GM10248 (cell line): ENCODE measurements at places on chromosomes 16 and 17.

- DNase-seq: peak; percentile 52
Observed at GRCh38 chr17:1555651-1556471, 6.7 kb downstream of the PITPNA start.

DNA sequence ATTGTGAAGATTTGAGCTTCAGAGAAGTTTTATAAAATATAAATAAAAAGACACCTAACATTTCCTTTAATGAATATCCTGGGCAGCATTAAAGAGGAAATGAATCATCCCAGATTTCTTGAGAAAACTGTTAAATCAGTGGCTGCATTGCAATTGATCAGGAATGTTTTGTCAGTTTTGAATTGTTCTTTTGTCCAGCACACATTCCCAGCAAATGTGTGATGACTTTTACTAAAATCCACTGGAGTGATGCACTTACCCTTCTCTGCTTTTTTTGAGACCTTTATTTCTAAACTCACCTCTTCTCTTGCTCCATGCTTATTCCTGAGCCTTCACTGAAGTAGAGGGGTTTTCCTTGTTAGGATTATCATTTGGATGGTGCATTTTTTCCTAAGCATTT is 1307.2 kb downstream of the CDH8 start:
- DNase-seq: no peak

DNA sequence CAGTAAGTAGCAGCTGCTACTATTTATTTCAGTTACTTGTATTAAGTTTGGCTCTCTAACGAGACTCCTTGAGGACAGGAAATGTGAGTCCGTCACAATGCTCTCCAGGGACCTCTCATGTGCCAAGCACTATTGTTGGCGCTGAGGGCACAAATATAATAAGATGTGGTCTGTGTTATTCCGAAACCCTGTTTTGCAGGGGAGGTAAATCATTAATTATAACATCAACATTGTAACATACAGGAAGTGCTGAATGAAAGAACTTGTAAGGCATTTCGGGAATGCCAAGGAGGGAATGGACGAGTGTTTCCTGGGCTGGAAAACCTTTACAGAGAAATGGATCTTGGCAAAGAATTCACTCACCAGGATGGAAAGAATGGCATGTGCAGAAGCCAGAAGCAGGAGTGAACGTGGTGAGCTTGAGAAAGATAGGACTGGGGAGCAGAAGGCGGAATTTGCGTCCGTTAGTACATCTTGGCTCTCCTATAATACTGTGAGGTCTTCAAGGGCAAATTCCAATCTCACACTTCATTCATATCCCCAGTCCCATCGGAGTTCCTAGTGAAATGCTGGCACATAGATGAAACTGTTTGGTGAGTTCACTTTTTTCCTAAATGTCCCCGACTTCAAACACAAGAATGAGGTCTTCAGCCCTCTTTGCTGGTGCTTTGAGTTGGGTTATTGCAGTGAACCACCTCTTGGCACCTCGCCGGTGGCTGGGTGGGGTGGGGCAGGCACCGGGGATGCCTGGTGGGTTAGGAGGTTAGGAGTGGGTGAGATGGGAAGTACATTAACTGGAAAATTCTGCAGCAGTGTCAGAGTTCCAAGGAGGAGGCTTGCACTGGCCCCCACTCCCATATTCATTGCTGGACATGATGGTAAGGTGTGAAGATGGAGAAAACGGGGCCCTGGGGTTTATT is 11.5 kb downstream of the TAC4 start:
- DNase-seq: no peak

- no peak for DNase-seq
Observed at GRCh38 chr16:19636436-19637267, 81.1 kb downstream of the VPS35L start.

GRCh38 chr17:29585080-29585751 is 4.2 kb downstream of the GIT1 start:
- DNase-seq: peak; percentile 54

DNA sequence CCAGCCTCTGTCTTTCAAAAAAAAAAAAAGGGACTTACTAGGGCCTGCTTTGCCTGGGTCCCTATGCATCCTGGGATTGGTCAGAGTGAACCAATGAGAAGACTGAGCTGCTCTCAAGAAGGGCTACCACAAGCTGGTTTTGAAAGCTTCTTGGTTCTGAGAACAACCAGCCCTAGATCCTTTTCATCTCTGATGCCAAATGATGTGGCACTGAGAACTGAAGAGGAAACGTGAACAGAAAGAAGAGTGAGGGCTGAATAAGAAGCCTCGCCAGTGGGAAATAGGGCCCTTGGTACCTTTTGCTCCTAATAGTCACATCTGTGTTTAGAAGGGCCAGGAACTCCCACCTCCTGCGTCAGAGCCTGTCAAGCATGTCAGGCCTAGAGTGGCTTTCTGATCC is 10.7 kb downstream of the TACO1 start:
- DNase-seq: no peak

DNA sequence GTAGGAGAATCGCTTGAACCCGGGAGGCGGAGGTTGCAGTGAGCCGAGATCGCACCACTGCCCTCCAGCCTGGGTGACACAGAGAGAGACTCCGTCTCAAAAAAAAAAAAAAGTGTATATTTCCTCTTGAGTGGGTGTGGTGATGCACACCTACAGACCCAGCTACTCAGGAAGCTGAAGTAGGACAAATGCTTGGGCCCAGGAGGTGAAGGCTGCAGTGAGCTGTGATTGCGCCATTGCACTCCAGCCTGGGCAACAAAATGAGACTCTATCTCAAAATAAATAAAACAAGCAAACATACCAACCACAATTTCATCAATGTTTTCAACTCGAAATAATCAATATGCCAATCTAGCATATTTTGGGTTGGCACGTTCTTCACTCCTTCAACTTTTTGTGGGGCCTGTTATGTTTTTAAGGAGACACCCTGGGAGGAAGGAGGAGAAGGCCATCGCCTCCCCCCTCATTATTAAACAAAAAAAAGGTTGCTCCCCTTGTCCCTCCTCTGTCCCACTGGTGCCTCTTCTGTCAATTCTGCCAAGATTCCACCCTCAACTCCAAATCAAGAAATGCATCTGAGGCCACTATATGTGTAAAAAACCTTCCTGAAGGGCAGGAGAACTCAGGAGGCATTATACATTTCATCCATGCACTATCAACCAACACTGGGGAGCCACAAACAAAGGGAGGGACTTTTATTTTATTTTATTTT is 52.4 kb upstream of the ATF7IP2 start:
- DNase-seq: no peak

- DNase-seq: peak; percentile 77
Observed at GRCh38 chr17:50177983-50178834, 12.4 kb downstream of the SGCA start.

DNA sequence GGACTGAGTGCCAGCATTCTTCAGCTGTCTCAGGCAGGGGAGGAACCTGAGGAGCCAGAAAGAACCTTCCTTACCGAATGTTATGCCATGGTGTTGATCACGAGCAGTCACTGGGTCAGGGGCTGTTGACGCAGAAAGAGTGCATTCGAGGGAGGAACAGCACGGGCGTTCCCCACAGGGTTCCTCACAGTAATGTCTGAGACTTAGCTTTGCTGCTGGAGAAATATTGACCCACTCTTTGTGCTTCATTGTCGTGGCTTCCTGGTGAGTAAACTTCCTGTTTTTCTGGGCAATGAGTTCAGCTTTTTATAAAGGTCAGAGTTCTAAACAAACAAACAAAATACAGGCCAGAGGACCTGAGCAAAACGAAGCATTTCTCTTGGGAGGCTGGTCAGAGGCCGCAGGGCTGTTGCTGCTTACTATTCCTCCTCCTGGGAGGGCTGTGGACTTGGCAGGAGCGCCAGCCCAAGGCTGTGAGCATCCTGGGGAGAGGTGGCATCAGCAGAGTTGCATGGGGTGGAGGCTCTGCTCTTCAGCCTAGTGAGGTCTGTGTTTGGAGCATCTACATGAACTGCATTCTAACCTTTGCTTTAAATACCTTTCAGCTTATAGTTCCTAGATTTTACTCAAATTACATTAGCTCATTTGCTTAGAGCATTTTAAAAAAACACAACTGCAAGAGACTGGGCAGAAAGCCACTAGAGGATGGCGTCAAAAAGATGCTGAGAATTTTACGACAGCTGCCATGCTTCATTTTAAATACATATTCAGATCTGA is 143.1 kb upstream of the CACNG5 start:
- no peak for DNase-seq

DNA sequence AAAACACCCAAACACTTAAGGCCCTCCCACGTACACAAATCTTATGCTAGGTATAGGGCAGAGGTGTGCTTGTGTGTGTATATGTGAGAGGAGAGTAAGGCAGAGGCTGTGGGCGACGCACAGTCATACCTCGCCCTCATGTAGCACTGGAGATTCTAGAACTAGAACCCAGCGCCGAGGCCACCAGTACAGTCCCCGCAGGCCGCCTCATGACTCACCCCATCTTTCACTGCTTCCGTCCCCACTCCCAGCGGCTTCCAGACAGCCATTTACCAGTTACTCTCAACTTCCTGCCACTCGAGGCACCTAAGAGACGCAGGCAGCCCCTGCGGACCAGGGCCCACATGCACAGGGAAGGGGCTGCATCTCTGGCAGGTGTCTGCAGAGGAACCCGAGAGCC is 23.2 kb upstream of the CYTH1 start:
- no peak for DNase-seq

GRCh38 chr17:17204041-17204591 is 2.0 kb downstream of the PLD6 start:
- no peak for DNase-seq

GRCh38 chr16:69595127-69596036 is 29.6 kb downstream of the NFAT5 start:
- no peak for DNase-seq

DNA sequence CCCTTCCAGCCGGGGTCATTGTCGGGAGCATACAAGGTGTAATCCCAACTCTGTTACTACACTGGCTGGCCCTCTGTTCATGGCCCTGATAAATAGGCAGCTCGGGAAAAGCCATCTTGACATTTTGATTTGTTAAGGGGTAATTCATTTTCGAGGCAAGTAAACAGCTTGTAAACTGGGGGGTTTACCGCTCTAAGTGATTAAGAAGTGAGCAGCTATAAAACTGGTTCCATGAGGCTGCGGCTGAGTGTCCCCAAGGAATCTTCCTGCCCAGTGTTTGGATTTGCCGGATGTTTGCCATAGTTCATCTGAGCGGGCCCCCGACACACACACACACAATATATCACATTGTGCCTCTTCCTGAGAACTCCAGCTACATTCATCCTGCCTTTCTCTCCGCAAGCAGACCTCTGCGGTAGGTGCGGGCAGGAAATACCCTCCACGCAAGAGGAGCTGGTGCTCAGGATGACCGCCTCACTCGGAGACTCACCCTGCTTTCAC is 92.2 kb downstream of the SOCS1 start:
- DNase-seq: no peak

GRCh38 chr17:78395155-78395554 is 16.7 kb downstream of the PGS1 start:
- DNase-seq: no peak

DNA sequence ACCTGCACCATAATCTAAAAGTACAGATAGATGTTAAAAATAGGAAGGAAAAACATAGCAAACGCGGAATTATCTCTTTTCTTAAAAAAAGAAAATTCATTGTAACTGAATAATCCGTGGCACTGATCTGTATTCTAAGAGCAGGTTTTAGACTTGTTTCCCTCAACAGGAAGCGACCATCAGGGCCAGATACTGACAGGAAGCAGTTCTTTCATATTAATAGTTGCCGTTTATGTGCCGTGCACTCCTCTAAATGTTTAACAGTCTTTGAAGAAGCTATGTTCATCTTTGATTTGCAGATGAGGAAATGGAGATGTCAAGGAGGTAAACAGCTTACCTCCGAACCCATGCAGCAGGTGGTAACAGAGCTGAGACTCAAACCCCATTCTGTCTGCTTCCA is 23.6 kb downstream of the DYNLRB2 start:
- no peak for DNase-seq

DNA sequence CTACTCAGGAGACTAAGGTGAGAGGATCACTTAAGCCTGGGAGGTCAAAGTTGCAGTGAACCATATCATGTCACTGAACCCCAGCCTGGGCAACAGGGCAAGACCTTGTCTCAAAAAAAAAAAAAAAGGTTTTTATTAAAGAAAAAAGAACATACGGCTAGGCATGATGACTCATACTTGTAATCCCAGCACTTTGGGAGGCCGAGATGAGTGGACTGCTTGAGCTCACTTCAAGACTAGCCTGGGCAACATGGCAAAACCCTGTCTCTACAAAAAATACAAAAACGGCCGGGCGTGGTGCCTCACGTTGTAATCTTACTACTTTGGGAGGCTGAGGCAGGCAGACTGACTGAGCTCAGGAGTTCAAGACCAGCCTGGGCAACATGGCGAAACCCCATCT is 38.4 kb downstream of the RANBP10 start:
- no peak for DNase-seq

DNA sequence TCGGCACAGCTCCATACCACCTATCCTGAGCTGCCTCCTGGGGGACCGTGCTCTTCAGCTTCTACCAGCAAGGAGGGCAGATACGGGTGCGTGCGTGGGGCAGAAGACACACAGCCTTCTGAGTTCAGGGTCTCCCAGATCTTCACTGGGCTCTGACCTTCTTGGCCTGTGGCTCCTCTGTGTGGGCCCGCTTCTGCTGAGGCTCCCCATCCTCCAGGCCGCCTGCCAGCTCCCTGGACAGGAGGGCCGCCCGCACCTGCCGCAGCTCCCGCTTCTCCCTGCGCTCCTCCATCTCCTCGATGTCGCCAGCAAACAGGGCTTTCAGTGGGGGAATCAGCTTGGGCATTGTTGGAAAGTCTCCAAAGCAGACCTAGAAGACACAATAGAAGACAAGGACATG is 25.2 kb downstream of the ELAC2 start:
- no peak for DNase-seq

DNA sequence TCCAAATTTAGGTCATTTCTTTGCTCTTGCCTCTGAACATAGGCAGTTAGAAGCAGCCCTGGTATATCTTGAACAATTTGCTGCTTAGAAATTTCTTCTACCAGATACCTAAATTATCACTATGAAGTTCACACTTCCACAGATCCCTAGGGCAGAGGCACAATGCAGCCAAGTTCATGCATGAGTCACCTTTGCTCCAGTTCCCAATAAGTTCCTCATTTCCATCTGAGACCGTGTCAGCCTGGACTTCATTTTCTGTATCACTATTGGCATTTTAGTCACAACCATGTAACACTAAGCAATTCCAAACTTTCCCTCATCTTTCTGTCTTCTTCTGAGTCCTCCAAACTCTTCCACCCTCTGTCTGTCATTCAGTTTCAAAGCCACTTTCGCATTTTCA is 45.0 kb downstream of the KCNJ16 start:
- no peak for DNase-seq

- no peak for DNase-seq
Observed at GRCh38 chr17:35870906-35871819, 2.5 kb upstream of the HEATR9 start.

GRCh38 chr17:67467500-67468455 is 90.7 kb downstream of the PITPNC1 start:
- DNase-seq: peak; percentile 52

DNA sequence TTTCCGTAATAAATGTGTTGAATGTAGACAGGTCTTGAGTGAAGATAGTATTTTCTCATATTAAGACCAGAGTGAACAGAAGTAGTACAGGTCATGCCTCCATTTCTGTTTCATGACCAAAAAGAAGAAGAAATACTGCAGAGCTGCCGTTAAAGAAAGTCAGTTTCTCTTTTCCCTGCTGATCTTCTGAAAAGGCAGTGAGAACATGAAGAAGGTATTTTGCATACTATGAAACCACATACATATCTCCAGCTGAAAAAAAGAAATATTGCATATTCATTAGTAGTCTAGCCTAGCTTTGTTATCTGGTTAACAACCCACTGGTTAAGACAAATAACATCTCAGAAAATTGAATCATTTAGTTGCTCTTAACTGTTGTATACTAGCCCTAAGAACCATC is 138.4 kb downstream of the PHKB start:
- DNase-seq: peak; percentile 32

- no peak for DNase-seq
Observed at GRCh38 chr16:6641091-6641490, 691.6 kb upstream of the RBFOX1 start.
